ENCODE measurements at places on chromosomes 11 and 22.

DNA sequence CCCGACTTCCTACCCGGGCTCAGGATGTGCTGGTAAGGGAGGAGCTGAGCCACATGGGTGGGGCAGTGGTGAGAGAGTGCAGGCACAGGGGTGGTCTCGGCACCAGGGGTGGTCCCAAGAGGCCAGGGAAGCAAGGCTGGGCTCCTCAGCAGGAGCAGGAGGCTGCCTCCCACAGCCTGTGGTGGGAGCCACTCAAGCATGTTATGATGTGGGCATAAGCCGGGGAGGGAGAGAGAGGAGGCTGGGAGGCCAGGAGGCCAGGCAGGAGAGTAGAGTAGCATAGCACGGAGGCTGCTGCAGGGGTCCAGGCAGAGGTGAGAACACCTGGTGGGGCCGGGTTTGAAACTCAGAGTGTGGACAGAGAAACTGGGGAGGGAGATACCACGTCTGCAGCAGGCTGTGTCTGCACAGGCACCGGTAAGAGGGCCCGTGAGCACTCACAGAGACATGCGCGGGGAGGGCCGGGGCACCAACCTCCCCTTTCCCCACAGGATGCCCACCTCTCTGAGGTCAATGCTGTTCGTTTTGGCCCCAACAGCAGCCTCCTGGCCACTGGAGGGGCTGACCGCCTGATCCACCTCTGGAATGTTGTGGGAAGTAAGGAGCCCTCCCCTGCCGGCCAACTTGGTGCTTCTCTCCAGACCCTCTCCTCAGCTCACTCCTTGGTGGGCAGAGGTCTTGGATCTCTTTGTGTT is 10.7 kb downstream of the ATG16L2 start:
- no peak for DNase-seq

DNA sequence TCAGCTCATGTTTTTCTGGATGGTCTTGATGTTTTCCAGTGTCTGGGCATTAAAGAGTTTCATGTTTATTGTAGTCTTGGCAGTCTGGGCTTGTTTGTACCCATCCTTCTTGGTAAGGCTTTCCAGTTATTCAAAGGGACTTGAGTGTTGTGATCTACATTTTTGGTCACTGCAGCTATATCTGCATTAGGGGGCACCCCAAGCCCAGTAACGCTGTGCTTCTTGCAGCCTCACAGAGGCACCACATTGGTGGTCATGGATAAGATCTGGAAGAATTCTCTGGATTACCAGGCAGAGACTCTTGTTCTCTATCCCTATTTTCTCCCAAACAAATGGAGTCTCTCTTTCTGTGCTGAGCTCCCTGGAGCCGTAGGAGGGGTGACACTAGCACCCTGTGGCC is 451.5 kb upstream of the FAT3 start:
- peak; percentile 21 for DNase-seq

GRCh38 chr11:26126741-26127140 is 205.2 kb upstream of the ANO3 start:
- no peak for DNase-seq

DNA sequence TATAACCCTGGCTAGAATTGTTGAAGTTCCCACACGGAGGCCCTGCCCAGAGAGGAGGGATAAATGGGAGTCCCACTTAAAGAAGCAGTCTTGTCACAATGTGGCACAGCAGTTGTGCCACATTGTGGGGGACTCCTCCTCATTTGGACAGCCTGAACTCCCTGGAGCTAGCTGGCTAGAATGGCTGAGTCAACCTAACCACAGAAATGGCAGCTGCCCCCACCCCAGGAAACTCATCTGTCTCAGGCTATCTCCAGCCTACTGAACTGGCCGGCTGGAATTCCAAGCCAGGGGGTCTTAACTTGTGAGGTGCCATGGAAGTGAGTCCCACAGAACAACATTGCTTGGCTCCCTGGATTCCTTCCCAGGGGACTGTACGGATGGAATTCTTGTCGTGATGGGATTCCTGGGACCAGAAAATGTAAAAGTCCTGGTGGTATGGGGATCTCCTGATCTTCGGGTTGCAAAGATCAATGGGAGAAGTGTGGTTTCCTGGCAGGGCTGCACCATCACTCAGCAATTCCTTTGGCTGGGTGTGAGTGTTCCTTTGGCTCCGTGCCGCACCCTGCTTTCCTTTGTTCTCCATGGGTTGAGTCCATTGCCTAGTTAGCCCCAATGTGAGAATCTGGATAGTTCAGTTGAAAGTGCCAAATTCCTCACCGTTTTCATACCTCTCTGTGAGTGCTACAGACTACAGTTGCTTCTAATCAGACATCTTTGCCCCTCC is 791.2 kb upstream of the FAT3 start:
- DNase-seq: no peak

DNA sequence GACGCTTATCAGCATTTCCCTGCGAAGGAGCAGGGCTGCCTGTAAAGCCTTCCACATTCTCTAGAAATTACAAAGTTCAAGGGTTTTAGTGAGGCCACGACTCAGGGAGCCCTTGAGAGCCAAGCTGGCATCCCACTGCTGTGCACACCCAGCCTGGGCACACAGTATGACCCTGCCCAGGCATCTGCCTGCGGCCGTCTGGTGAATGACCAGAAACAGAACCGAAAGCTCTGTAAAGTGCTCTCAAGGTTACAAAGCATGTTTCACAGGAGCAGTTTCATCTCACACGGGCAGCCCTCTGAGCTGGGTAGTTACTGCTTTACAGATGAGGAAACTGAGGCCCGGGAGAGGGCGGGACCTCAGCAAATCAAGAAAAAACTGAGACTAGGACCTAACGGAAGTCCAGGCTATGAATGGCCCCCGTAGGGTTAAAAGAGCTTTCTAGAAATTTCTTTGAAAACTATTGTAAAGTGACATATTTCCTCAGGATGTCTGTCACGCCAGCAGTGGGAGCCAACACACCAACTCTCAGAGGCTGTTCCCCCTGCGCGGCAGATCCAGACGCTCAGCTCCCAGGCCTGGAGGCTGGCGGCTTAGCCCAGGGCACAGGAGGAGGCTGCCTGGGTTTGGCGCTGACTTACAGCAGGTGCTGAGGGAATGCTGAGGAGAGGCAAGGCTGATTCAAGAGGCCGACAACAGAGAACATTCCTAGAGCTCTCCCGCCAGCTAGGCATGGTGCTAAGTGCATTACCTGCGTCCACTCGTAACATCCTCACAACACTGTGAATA is 7.7 kb upstream of the TCF20 start:
- peak; percentile 9 for DNase-seq

GRCh38 chr11:26247340-26247739 is 84.6 kb upstream of the ANO3 start:
- no peak for DNase-seq

- DNase-seq: peak; percentile 16
Measured at GRCh38 chr11:62921201-62921572, at the start of gene CHRM1. TSS of gene CHRM1 (minus strand) at chr11:62921363. CDS start at chr11:62911100, 10,263 bp downstream.

DNA sequence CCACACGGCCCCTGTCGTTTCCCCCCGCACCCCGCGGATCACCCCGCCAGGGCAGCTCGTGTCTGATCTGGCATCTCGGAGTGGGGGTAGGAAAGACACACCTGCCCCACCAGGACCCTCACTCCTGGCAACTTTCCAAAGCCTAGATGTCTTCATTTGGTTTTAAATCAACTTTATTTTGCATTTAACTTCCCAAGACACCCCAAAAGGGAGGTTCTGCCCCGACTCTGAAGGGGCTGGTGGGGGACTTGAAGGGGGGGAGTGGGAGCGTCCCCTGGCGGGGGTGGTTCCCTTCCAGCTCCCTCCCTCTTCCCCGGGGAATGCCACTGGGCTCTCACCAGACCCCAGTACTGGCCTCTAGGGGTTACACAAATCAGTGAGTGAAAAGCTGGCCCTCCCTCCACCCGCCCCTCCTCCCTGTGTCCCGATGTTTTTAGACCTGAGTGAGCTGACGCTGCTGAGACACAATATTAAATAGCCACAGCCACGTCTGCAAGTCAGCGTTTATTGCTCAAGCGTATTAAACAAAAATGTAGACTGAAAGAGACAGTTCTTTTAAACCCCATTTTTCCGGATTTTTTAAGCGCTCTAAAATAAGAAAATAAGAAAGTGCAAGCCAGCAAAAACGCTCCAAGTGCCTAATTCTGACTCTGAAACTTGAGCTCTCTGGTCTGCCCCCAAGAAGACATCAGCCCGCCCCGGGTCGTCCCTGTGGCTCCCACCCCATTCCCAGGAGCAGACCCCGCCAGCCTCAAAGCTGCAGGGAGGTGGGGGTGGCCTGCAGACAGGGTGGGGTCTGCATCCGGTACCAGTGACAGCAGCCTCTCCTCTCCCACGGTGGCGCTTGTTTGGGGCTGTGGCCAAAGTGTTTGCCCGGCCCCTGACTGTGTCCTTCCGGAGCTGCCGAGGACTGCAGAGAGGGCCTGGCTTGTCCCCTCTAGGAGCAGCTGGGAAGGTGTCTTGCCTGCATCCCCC is 1.1 kb upstream of the TTLL8 start:
- peak; percentile 3 for DNase-seq

Measured in MCF 10A (cell line).